Activated CD4-positive, alpha-beta T cell treated with anti-CD3 and anti-CD28 coated beads for 1 hour (primary cell): ENCODE measurements at places on chromosomes 7 and 10.

- no peak for DNase-seq
Measured at GRCh38 chr7:55271069-55271626, 94.0 kb upstream of the LANCL2 start.

DNA sequence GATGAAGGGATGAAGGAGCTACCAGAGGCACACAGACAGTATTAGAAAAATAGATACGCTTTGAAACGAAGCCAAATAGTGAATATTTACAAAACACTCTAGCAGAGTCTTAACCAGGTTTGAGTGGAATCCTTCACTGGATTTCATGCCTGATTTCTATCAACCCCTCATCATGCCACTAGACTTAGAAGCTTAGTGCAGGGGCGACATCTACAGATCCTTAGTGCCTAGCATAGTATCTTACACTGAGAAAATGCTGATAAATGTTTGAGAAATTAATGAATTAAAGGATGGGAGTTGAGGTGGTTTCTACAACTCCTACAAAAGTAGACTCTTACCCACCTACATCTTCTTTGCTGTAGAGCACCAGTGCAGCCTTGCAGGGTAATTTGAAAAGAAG, 54.7 kb upstream of the CCNJ start:
- no peak for DNase-seq

GRCh38 chr10:30680908-30681307, 51.4 kb upstream of the LYZL2 start:
- DNase-seq: no peak

GRCh38 chr7:134618756-134619530, 27.7 kb upstream of the BPGM start:
- no peak for DNase-seq

DNA sequence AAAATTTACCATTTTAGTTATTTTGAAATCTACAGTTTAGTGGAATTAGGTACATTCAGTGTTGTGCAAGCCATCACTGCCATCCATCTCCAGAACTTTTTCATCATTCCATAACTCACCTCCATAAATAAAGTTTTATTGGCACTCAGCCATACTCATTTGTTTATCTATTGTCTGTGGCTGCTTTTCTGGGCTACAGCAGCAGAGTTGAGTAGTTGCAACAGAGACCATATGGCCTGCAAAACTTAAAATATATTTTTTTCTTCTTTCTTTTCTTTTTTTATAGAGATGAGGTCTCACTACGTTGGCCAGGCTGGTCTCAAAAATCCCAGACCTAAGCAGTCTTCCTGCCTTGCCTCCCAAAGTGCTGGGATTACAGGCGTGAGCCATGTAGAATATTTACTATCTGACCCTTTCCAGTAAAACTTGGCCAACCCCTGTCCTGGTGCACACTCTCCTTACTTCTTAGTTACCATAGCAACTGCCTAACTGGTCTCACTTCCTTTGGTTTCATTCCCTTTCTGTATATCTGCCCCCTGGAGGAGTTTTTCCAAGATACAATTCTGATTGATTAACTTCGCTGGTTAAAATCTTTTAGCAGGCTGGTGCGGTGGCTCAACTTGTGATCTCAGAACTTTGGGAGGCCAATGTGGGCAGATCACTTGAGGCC, 133.2 kb downstream of the CUX1 start:
- no peak for DNase-seq

DNA sequence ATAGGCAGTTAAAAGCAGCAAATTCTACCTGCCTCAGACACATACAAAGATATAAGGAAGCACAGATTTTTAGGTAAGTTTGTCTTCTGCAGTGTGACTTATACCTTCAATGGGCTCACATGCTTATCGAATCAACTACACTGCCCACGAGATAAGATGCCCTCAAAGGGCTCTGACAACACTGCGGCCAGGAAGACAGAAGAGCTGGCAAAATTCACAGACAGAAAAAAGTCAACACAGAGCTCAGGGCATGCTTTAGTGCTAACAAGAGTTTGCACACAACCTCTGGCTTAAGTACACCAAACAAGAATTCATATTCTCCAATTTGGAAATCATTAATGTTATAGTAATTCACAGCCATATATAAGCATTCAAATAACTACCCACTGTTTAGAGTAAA, 62.3 kb downstream of the LARP4B start:
- no peak for DNase-seq

GRCh38 chr10:51615764-51616298, 83.6 kb downstream of the CSTF2T start:
- DNase-seq: no peak

GRCh38 chr10:132117146-132117545, 51.4 kb downstream of the JAKMIP3 start:
- no peak for DNase-seq

DNA sequence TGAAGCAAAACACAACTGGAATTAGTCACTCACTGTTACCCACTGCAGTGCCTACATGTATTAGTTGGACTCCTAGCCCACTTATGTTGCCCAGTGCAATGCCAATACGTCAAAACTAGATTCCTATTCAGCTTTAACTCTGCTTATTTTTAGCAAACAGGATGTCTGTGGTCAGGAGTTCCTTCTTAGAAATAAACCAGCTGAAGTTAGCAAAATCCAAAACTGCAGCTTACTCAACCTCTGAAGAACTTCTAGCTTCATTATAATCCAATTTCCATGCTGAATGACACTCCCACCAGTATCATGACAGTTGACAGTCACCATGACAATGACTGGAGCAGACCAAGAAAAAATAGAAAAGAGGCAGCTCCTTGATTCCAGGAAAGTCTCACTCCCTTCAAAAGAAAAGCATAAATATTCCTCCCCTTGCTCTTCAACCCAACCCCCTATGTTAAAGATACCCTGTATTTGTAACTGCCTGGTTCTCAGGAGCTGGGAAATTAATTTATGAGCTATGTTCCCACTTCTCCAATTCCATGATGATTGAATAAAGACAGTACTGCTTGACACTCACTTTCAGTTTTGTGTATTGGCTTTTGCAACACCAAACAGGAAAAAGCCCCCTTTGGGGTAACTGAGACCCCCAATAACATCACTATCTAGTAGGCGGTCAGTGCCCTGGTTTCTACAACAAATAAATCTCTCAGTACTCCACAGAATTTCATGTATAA, 327.4 kb downstream of the SORCS1 start:
- DNase-seq: no peak

GRCh38 chr7:87113077-87113476, 39.2 kb upstream of the DMTF1 start:
- no peak for DNase-seq

DNA sequence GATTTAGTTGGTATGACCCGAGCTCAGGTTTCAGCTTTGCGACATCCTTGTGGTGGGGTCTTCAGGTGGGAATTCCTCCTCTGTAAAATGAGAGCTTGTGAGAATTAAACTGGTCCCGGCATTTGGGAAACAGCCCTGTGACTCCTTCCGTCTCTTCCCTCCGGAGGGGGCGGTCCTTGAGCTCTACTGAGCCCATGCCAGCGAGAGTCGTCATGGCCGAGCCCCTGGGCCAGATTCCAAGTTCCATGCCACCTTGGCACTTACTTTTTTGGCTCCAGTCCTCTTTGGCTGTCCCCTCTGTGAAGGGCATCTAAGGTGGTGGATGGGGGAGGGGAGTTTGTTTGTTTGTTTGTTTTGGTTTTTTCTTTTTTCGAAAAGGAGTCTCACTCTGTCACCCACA, 47.6 kb downstream of the GTF2IRD1 start:
- no peak for DNase-seq

GRCh38 chr10:115141254-115141653, 48.1 kb downstream of the ATRNL1 start:
- DNase-seq: no peak

- no peak for DNase-seq
Measured at GRCh38 chr7:140446467-140446866, 32.8 kb downstream of the MKRN1 start.

DNA sequence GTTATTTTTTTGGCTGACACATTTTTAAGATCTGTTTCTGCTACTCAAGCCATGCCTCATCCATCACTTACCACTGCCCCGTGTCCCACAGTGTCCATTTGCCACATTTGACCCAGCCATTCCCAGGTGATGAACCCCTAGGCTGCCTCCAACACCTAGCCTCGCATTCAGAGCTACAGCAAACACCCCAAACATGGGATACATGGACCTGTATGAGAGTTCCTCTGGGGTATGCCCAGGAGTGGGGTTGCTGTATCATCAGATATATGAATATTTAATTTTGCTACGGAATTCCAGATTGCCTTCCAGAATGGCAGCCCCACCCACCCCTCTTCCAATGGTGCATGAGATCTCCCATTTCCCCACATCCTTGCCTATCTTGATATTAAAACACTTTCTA, 190.1 kb upstream of the RNF32 start:
- no peak for DNase-seq

- no peak for DNase-seq
Measured at GRCh38 chr7:2524808-2525657, 5.5 kb downstream of the LFNG start.

DNA sequence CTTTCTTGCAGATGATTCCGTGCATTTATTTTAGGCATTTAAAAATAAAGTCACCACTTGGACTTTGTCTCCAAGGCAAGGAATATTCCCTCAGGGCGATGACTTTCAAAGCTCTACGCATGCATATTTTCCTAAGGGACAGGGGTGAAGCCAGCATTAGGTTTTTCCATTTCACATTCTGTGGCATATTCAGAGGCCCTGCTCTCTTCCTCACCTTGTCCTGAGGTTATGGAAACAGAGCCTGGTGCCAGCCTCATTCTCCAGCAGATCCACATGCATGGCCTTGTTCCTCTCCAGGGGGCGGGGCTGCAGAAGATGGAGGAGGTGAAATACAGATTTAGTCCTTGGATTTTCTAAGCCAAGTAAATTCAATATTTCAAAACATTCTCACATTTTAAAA, 11.6 kb upstream of the LYZL1 start:
- no peak for DNase-seq

DNA sequence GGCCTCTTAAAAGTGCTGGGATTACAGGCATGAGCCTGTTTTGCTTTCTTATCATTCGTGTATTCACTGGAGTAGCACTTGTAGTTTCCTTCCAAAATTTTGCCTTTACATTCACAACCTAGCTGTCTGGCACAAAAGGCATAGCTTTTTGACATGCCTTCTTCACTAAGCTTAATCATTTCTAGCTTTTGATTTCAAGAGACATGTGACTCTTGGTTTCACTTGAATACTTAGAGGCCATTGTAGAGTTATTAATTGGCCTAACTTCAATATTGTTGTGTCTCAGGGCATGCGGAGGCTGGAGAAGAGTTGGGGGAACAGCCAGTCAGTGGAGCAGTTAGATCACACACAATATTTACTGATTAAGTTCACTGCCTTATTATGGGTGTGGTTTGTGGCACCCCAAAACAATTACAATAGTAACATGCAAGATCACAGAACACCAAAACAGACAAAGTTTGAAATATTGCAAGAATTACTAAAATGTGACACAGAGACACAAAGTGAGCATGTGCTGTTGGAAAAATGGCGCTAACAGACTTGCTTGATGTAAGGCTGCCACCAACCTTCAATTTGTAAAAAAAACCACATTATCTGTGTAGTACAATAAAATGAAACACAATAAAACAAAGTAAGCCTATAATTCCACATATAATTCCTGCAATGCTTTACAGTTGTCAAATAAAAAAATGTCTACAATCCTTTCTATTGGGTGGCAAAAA, 43.1 kb downstream of the BRAF start:
- DNase-seq: no peak

DNA sequence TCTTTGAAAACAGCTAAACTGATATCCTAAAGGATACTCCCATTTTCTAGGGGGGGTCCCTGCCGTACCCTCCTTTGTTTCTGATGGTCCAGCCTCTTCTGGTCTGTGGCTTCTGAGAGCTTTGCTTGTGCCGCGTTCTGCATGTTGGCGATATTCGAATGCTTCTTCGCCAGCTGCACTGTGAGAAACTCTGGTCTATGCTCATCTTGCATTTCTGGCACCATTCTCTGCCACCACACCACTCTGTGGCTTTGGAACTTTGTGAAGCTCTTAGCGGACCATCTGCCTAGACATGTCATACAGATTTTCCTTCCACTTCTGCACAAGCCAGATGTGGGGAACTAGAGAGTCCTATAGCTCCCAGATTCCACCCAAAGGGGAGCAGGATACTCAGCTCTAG, 197.2 kb downstream of the REEP3 start:
- no peak for DNase-seq

DNA sequence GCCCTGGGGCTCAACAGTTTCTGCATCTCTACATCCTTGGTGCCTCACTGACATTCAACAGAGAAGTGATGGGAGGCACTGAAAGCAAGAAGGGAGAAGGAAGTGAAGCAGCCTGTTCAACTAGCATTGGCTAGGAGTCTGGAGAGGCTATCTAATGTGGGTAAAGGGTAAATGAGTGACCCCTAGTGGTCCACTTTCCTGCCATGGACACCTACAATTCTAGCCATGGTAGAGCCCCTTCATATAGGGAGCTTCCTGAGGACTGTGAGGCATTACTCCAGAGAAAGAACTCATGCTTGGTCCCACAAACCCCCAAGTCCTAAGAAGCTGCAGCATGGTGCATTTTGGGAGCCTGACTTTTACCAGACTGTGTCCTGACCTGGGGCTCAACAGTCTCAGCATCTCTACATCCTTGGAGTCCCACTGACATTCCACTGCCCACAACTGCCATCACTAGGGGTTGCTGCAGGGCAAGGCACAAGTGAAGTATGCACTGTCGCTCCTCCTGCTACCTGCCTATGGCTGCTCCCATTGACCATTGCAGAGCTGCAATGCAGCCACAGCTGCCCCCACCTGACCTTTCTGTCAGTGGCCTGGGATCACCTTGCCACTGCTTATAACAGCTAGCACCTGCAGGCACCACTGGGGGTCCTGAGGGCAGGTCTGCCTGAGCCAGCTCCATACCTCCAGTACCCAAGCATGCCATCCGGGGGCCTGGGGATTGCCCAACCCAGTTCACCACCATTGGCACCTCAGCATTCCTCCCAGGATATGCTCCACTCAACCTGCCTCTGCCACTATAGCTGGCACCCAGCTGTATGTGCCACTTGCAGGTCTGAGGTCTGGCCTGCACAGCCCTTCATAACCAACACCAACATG, 44.1 kb upstream of the CDK6 start:
- DNase-seq: no peak

DNA sequence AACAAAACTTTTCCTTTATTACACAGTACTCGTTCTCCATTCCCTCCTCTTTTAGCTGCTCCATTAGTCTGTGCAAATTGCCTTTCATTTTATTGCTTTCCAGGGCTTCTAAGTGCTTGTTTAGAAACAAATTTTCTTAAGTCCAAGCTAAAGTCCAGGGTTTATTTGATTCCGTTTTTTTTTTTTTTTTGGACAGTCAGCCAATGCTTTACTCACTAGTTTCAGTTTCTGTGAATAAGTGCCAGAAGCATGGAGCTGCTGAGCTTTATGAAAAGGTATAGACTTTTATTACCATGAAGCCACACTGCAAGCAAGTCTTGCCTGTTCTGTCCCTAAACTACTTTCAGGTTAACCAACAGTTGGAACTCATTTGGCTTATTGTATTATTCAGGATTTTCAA, 455.0 kb downstream of the GFRA1 start:
- no peak for DNase-seq
